ENCODE measurements at places on chromosomes 2 and 18. TPM values are rescaled to one million over a fixed set of nuclear protein-coding genes. Genes with fewer than 3 reads are reported as not detected.
A peak's percentile ranks its signal among the peaks of the same experiment; 100 is the strongest.

CHPF gene
- 55.5 TPM for total RNA-seq

CCNT2 gene
- 51.4 TPM for total RNA-seq

DNA sequence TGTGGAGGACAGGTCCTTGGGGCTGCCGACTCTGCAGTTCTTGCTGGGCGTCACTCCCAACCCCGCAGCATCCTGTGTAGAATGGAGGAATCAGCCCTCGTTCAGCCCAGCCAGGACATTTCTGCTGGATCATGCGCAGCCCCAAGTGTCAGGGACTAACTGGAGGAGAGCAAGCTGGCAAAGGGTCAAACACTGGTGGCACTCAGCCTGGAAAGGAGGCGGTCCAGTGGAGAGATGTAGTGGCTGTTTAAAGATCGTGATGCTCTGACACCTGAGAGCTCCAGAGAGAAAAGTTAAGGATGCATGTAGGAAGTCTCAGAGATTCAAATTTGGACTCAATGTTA is 63.6 kb upstream of the SH3RF3 start:
- H3K4me1 ChIP-seq: peaks cover 11% of the 10 kb centered on the region
- H3K27ac ChIP-seq: no peak overlapping the region
- H3K4me3 ChIP-seq: no peak overlapping the region
- no peak for DNase-seq
- H3K27me3 ChIP-seq: peaks cover 4% of the 10 kb centered on the region

DNA sequence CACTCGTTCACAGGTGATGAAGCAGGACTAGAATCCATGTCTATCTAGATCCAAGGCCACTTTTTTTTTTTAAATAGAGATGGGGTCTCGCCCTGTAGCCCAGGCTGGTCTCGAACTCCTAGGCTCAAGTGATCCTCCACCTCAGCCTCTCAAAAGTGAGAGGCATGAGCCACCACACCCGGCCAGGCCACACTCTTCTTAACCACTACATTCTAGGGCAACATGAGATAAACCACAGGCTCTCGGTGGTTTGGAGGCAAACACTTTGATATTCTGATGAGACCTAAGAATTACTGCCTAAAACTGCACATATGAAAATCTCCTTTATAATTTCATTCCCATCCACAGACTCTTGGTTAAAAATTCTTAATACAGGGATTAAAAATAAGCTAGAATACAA is 51.8 kb downstream of the USP34 start:
- H3K36me3 ChIP-seq: peaks cover 45% of the 10 kb centered on the region
- no peaks in the 10 kb centered on the region for H3K27me3 ChIP-seq
- no peak overlapping the region for H3K4me3 ChIP-seq
- H3K27ac ChIP-seq: no peak overlapping the region

GRCh38 chr2:161992531-161992930 is 81.5 kb downstream of the DPP4 start:
- peaks cover 8% of the 10 kb centered on the region for H3K4me1 ChIP-seq
- no peak for DNase-seq
- no peak overlapping the region for H3K27ac ChIP-seq
- H3K4me3 ChIP-seq: no peak overlapping the region
- no peaks in the 10 kb centered on the region for H3K27me3 ChIP-seq

DNA sequence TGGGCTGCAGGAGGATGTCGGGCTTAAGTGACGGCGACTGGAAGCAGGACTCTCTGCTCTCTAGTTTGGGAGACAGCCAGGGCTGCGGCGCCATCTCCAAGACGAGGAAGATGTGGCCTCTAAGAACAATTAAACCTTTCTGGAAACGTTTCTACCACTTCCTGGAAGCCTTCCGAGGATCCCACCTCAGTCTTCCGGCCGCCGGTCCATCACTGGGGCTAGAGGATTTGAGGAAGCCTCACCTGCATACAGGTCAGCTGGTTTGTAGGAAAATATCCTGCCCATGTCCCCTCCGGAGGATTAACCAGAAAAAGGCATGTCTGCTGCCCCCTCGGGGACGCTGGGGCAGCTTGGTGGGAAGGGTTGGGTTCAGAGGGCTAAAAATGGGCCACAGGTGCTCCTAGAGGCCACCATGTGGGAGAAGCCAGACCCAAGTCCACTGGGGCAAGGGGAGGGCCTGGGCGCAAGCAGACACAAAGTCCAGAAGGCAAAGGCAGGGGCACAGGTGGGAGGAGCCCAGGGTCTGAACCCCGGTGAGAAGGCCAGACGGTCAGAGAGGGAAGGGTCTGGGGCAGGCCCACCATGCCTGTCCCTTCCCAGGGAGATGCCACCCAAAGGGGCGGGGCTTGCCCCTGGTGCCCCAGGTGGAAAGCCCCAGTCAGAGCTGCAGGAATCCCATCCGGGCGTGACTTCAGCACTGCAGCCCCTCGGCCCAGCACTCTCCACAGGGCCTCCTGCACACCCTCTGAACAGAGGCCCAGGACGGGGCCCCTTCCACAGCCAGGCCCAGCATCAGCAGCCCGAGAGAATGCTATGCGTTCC is 82.2 kb upstream of the ID2 start:
- H3K27me3 ChIP-seq: no peaks in the 10 kb centered on the region
- no peak overlapping the region for H3K27ac ChIP-seq
- H3K4me1 ChIP-seq: no peaks in the 10 kb centered on the region
- H3K4me3 ChIP-seq: no peak overlapping the region

DNA sequence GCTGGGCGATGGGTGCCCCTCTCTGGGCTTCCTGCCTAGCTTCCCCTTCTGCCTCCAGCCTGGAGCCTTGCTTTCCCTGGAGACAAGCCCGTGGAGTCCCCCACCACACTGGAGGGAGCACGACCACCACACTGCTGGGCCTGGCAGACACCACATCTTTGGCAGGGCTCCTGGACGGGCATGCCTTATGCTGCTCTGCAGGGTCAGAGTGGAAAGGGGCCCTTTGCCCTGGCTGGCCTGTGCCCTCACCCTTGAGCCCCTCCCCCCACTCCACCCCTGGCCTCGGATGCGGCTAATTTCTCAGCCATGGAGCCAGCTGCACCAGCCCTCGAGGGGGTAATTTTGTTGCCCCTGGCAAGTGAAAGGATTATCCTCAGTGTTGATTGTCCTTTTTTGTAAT is 194.5 kb downstream of the LOXHD1 start:
- H3K4me3 ChIP-seq: no peak overlapping the region
- DNase-seq: peak; percentile 43
- H3K4me1 ChIP-seq: peaks cover 11% of the 10 kb centered on the region
- H3K27ac ChIP-seq: no peak overlapping the region
- H3K36me3 ChIP-seq: no peaks in the 10 kb centered on the region

DNA sequence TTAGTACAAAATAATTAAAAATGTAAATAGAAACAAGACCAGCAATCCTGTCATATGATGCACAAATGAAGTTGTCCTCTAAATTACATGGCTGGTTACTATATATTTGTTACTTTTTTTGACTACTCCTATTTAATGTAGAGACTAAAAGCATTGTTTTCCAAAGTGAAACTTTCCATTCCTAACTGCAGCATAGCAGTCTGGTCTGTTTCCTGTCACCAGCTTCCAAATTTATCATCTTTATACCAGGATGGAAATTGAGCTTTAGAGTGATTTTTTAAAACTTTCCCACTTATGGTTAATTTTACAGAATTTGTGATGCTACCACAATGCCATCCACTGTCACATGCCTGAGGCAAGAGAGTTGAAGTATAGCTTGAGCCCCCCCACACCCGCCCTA is 33.5 kb upstream of the RAB27B start:
- DNase-seq: no peak
- no peak overlapping the region for H3K27ac ChIP-seq
- no peaks in the 10 kb centered on the region for H3K4me1 ChIP-seq

GRCh38 chr2:236702657-236703372 is 133.2 kb downstream of the ACKR3 start:
- H3K27me3 ChIP-seq: no peaks in the 10 kb centered on the region
- H3K4me3 ChIP-seq: no peak overlapping the region
- DNase-seq: no peak
- peaks cover 11% of the 10 kb centered on the region for H3K4me1 ChIP-seq
- H3K36me3 ChIP-seq: no peaks in the 10 kb centered on the region
- H3K27ac ChIP-seq: no peak overlapping the region
